ENCODE measurements at places on chromosomes 4 and X.

- DNase-seq = no peak
Measured at GRCh38 chrX:49876750-49877149, 2.5 kb upstream of the USP27X start.

DNA sequence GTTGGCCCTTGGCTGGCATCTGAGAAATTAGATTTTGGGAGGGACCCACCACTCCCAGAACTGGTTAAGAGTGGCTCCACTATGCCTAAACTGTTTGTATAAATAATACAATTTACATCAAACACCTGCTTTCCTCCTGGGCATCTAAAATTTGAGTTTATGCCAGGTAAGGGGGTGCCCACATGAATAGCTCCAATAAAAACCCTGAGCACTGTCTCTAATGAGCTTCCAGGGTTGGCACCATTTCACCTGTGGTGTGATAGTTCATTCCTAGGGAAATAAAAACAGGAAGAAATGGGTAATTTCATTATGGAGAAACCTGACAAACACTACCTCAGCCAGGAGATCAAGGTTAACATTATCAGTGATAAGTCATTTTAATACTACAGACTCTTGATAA, 119.7 kb downstream of the FRYL start:
- DNase-seq = no peak

DNA sequence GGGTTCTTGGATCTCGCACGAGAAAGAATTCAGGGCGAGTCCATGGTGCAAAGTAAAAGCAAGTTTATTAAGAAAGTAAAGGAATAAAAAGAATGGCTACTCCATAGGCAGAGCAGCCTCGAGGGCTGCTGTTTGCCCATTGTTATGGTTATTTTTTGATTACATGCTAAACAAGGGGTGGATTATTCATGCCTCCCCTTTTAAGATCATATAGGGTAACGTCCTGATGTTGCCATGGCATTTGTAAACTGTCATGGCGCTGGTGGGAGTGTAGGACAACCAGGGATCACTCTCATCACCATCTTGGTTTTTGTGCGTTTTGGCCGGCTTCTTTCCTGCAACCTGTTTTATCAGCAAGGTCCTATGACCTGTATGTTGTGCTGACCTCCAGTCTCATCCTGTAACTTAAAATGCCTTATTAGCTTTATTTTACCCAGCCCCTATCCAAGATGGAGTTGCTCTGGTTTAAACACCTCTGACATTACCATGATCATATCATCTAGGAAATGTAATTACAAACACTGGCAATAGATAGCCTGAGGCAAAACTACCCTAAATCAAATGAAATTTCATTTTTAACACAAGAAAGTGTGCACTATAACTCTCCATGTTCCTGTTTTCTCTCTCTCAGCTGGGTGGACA, 94.3 kb upstream of the ATXN3L start:
- DNase-seq = no peak

DNA sequence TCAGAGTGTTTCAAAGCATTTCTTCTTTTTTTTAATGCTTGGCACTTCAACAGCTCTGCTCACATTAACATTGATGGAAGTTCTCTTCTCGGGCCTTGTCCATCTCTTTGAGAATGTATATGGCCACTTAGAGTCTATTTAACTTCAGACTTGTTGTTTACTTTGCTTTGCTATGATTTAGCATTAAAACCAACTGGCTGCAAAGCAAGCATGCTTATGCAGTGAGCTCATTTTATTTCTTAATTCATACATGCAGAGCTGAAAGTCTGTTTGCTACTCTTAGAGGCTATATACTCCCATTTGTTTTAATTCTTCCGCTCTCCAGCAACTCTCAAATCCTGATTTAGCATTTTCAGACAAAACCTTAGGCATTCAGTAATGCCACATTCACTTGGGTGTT, 107.6 kb upstream of the PACRGL start:
- DNase-seq = no peak

DNA sequence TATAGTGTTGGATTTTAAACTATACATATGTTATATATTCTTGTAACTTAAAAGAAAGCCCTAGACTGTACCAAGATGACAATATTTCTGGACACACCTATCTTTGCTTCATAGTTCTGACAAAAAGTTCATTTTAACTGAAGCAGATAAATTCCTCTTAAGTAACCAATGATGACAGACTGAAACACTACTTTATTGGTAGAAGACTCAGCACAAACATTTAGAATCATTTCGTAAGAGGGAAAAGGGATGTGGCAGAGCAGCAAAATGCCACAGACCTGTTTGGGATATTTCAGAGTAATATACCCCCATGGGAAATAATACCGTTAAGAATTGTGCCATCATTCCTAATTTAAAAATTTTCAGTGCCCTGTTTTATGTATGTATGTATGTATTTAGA, 56.2 kb downstream of the APOO start:
- DNase-seq = no peak

- no peak for DNase-seq
Measured at GRCh38 chr4:113788888-113789287, 27.4 kb upstream of the CAMK2D start.

GRCh38 chrX:39705290-39705689, 392.5 kb downstream of the BCOR start:
- no peak for DNase-seq

GRCh38 chr4:180512801-180513475, 1730.3 kb upstream of the TENM3 start:
- DNase-seq = no peak

- no peak for DNase-seq
Measured at GRCh38 chr4:100168521-100168920, 21.7 kb downstream of the DDIT4L start.

- DNase-seq = no peak
Measured at GRCh38 chr4:1097553-1097952, 15.8 kb downstream of the RNF212 start.

GRCh38 chrX:56226980-56227379, 5.2 kb upstream of the KLF8 start:
- no peak for DNase-seq

DNA sequence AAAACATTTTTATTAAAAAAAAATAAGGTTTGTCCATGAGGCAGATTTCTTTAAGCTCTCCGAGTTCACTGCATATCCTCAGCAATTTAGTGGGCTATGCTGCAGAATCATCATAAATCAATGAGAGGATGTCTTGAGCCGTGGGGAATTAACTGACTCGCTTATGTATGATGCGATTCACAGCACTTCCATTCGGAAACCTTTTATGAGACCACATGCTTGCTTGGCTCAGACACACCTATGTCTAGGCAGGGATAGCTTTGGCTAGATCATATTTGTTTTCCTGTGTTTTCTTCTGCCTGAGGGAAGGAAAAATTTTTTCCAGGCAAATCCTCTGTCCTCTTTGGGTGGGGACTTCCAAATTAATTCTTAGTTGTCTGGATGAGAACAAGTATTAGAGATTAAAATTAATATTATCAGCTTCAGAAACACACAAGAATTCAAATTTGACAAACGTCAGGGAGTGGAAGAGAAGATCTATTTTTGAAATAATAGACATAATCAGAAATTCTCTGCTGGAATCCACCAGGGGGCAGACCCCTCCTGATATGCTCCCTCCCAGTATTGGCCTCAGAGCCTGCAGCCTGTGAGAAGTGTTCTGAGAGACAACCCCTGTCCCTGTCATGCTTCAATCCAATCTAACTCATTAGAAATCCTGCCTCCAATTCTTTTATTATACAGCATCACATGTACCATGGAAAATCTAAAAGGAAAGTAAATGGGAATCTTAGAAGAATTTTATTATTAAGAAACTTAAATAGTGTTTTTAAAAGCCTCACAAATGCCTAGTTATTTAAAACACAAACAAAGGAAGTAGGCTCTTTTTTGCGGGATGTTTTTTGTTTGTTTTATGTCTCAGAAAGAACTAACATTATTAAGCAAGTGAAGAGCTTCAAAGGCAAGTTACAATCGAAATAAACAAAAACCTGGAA, 345.1 kb upstream of the TACR3 start:
- no peak for DNase-seq

- no peak for DNase-seq
Measured at GRCh38 chrX:69314436-69315348, 149.4 kb upstream of the PJA1 start.

DNA sequence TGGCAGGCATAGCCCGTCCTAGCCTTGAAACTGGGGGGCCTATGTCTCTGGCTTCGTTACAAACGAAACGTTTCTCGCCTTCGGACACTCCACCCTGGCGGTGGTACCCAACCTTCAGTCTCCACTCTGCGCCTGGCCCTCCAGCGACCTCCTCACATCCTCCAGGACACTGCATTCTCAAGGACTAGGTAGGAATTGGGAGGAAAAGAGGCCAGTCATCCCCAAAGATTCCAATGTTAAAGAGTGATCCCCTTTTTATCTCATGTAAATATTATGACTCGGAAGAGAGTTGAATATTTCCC, 2.1 kb upstream of the NKX6-1 start:
- no peak for DNase-seq

DNA sequence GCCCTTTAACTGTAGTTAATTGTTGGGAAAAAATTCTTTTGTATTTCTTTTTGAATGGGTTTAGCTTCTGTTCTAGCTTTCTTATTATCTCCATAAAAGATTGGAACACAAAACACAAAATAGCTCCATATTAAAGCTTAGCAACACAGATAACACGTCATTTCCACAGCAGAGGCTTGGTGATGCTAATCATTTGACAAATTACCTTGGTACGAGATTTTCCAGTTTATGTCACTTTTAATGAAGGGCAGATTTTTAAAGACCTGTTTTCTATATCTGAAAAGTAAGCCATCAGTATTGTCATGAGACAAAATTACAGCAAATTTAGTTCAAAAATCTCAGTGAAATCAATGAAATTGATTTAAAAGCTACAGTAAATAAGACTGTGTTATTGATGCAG, 27.4 kb downstream of the FAM149A start:
- DNase-seq = no peak

GRCh38 chr4:73844345-73844744, 7.9 kb downstream of the CXCL6 start:
- DNase-seq = no peak

GRCh38 chrX:42752730-42753129, 25.2 kb downstream of the PPP1R2C start:
- DNase-seq = no peak

- no peak for DNase-seq
Measured at GRCh38 chr4:57184378-57185029, 74.3 kb upstream of the IGFBP7 start.

DNA sequence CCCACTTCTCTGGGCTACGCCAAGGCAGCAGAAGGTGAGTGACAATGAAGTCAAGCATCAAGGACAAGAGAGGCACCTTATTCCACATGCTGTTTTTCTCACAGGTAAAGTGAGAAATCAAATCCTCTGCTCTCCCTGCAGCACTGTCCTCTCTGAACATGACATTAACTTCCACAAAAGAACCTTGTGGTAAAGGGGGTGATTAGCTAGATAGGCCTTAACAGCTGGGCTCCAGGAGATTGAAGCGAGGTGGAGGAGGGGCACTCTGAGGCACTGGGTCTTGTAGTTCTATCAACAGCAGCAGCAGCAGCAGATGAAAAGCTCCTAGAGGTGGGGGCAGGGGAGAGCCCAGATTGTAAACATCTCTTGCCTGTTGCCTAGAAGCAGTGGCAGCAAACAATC, 96.8 kb upstream of the CXXC4 start:
- DNase-seq = no peak

GRCh38 chr4:101853691-101854090, 63.2 kb downstream of the BANK1 start:
- no peak for DNase-seq

- DNase-seq = no peak
Measured at GRCh38 chrX:24890677-24891076, 125.1 kb downstream of the ARX start.

GRCh38 chr4:7466904-7467303, 32.2 kb upstream of the PSAPL1 start:
- no peak for DNase-seq

GRCh38 chrX:22603060-22603459, 330.3 kb downstream of the CBLL2 start:
- no peak for DNase-seq

DNA sequence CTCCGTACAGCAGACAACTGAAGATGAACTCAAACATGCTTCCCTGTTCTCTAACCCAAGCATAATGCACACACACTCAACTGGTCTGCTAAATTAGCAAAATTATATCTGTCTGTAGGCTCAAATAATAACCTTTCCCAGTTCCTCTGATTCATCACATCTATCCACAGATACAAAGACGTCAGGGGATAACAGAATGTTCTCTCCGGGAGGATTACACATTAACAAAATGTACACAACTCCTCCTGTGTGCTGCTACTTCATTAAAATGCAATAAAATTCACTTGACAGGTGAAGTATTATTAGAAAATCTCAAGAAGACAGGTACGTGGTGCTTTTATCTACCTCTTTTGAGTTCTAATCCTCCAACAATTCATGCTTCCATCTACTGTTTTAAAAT, 57.4 kb downstream of the FAT1 start:
- no peak for DNase-seq

GRCh38 chrX:54085666-54086065, 41.4 kb upstream of the PHF8 start:
- no peak for DNase-seq

- DNase-seq = no peak
Measured at GRCh38 chr4:54723820-54724219, 66.1 kb downstream of the KIT start.

DNA sequence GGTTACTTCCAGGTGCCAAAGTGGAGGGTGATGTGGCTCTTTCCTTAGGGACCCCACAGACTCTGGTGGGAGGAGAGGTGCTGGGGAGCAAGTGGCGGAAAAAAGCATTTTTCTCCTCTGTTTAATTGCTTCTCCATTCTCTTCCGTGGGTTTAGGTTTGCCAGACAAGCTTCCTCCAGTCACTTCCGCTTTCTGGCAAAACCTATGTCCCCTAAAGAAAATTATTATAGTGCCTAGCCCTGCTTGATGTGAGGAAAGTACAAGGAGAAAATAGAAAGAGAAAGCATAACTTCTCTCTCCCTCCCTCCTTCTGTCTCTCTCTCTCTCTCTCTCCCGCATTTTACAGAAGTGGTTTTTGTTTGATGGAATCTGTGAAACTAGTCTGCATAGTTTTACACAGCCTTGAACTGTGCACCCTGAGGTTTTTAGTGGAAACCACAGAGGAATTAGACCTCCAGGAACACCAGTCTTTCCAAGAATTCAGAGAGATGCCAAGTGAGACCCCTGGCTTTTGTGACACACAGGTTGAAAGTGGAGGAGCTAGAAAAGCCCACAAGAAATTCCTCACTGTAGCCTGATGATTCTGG, 231.1 kb upstream of the ANXA3 start:
- DNase-seq = no peak

GRCh38 chr4:181061787-181062186, 1181.4 kb upstream of the TENM3 start:
- no peak for DNase-seq

DNA sequence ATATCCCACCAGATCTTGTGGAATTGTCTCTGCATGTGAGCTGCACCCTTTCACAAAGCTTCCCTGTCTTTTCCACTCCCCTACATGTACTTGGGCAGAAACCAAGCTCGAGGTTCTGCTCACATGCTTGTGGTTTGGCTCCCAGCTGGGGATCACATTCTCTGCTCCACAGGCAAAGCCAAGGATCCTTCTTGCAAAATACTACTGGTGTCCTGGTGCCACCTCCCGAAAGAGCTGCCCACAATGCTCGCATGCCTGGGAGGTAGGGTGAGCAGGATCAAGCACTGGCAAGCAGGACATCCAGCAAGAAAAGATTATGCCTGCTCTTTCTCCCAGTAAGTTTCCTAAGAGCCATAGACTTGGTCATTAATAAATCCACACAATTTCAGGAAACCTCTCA, 45.1 kb upstream of the PPARGC1A start:
- DNase-seq = no peak

Measured in activated CD8-positive, alpha-beta memory T cell treated with anti-CD3 and anti-CD28 coated beads for 48 hours (primary cell).